Fibroblast of villous mesenchyme (primary cell): ENCODE measurements at places on chromosomes 1 and 21. TPM values are rescaled to one million over a fixed set of nuclear protein-coding genes. Genes with fewer than 3 reads are reported as not detected.

GRCh38 chr21:34690041-34690792, 21.4 kb downstream of the CLIC6 start:
- no peak for DNase-seq

DNA sequence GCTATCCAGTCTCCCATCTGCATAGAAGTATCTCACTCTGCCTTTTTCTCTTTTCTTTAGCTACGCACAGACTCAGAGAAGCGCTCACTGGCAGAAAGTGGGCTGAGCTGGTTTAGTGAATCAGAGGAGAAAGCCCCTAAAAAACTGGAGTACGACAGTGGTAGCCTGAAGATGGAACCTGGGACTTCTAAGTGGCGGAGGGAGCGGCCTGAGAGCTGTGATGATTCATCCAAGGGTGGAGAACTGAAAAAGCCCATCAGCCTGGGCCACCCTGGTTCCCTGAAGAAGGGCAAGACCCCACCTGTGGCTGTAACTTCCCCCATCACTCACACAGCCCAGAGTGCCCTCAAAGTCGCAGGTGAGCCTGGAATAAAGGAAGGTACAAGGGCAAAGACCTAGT, 48.0 kb upstream of the IPO9 start:
- DNase-seq = no peak

Gene SPRR2E
- not detected in 2 replicates for total RNA-seq

Gene PCBP3
- 1.3 and 2.9 TPM in 2 replicates for total RNA-seq

Gene FMO4
- total RNA-seq = 1.3 and 1.7 TPM in 2 replicates
